Right hindlimb (tissue), 1 donor: ENCODE measurements at places on chromosomes 2 and 18.

GRCh38 chr2:219214786-219215185, 4.0 kb downstream of the ABCB6 start:
- DNase-seq = no peak

DNA sequence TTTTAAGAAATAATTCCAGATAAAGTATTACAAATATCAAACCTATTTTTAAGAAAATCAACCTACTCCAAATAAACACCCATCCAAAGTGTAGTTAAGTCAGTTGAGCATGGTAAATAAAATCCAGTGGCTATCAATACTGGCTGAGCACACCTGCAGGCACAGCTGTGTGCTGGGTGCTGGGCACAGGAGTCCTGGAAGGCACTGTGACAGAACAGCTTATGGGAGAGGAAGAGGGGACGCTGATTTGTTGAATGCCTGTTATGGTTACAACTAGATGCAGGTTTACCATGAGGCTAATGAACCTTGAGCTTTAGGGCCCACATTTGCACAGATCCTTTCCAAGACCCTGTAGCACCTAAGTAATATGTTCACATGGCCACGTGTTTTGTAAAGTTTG, 202.7 kb downstream of the MTX2 start:
- DNase-seq = no peak

GRCh38 chr2:230541934-230542380, 126.0 kb downstream of the SP100 start:
- no peak for DNase-seq

DNA sequence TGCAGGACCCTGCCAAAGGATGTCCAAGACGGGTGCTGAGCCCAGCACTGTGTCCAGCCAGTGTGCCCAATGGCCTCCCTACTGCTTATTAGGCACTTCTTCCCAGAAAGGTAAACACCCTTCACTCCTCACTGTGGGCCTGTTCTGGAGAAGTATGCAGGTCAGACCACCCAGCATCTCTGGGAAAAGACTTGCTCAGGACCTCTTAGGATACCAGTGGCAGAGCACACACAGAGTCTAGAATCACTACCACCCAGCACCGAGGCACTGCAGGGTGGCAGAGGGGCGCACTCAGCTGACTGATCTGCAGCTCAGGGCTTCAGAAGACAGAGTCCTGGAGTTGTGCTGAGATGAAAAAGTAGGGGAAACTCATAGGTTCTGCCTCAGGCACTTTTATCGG, 25.8 kb downstream of the XDH start:
- no peak for DNase-seq

GRCh38 chr2:167575276-167575675, 672.1 kb downstream of the STK39 start:
- DNase-seq = no peak

- DNase-seq = no peak
These were observed 9.1 kb upstream of the CKAP2L start for GRCh38 chr2:112773556-112773955.

DNA sequence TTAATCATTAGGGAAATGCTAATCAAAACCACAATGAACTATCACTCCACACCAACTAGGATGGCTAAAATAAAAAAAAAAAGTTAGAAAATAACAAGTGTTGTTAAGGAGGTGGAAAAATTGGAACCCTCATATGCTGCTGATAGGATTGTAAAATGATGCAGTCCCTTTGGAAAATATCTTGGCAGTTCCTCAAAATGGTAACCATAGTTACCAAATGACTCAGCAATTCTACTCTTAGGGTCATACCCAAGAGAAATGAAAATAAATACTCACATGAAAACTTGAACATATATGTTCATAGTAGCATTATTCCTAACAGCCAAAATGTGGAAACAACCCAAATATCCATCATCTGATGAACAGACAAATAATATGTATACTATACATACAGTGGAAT, 15.7 kb upstream of the ACVR2A start:
- no peak for DNase-seq

- DNase-seq = no peak
These were observed 28.2 kb downstream of the CYTIP start for GRCh38 chr2:157415591-157416101.

GRCh38 chr18:34911661-34912384, 129.4 kb upstream of the MAPRE2 start:
- DNase-seq = peak; percentile 52

GRCh38 chr2:238645095-238645494, 202.8 kb upstream of the TWIST2 start:
- DNase-seq = no peak

GRCh38 chr2:158965107-158965506, 3.3 kb upstream of the TANC1 start:
- DNase-seq = no peak

DNA sequence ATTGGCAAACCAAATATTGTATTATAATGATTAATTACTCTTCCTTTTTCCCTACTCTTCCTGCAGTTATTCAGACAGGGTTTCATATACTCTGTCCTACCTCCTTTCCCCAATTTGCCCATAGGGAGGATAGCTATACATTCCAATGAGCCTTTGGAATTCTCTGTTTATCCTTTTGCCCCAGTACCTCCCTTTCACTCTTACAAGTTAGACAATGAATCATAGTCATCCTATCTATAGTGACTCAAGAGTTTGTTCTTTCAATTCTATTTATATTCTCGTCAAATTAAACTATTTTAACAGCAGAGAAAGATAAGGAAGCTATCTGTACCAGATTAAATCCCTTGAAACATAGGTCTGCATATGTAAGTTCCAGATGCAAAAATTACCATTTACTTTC, 437.5 kb downstream of the NR4A2 start:
- no peak for DNase-seq

GRCh38 chr2:37569986-37570679, 101.3 kb downstream of the CDC42EP3 start:
- no peak for DNase-seq

DNA sequence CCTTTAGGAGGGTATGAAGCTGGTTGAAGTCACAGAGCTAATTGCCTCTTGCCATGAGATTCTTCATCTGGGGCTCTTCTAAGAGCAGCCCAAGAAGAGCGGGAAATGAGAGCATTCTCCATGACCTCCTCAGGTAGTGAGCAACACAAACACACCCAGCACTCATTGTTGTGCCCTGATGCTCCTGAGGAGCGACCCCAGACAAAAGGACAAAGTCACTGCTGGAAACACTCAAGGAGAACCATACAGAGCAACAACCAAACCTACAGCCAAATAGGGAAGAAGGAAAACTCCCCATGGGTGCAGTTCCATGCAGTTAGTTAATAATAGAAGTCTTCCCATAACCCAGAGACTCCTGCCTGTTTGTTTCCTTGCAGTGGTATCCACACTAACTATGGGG, 426.0 kb upstream of the CRIM1 start:
- DNase-seq = no peak

GRCh38 chr2:139631966-139632365, 851.8 kb upstream of the NXPH2 start:
- DNase-seq = no peak

DNA sequence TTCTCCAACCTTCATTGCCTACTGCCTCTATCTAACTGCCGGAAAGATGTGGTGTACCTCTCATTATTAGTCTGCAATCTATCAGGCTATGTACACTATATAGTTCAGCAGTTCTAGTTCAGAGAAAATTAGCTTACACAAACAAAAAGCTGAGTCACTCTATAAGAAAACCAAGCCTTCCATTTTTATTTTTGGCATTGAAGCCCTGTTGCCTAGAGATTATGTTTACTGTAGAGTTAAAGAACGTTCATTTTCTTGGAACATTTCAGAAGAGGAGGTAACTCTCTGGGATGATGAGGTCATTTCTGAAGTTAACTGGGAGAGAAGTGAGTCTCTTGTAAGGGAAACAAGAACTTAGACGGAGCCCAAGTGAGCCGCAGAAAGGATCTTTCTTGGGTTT, 133.5 kb downstream of the FAM124B start:
- no peak for DNase-seq

DNA sequence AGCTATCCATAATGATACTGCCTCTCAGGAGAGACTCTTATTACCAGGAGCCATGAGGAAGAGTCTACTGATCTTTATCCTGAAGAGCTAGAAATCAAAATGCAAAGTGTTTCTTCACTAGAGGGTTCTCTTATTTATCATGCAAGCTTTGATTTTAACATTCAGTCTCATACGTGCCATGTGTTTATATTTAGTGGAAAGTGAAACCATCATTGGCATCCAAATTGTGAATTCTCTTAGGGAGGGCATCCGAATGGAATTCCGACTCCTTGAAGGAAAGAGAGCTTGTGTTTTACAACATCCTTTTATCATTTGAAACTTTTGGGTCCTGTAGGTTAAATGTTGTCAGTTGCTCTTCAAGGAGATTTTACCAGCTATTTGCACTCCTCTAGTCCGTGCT, 170.4 kb upstream of the SESTD1 start:
- DNase-seq = no peak

- no peak for DNase-seq
These were observed 288.7 kb downstream of the AKAIN1 start for GRCh38 chr18:4908328-4908727.

DNA sequence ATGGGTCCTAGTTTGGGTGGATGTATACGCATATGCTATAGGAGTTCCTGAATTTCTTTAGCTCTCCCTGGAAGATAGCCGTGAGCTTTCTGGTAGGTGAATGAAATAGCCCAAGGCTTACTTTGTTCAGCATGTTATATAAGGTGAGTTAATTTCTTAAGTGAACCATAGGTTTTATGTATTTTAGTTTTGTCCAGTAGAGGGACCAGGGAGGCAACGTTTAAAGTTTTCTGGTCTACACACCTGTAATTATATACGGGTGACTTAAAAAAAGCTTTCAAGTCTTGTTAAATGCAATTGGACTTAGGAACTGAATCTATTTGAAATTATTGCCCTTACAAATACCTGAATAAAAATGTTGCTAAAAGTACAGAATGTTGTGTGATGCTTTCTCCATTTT, 402.5 kb upstream of the DDX18 start:
- DNase-seq = no peak

DNA sequence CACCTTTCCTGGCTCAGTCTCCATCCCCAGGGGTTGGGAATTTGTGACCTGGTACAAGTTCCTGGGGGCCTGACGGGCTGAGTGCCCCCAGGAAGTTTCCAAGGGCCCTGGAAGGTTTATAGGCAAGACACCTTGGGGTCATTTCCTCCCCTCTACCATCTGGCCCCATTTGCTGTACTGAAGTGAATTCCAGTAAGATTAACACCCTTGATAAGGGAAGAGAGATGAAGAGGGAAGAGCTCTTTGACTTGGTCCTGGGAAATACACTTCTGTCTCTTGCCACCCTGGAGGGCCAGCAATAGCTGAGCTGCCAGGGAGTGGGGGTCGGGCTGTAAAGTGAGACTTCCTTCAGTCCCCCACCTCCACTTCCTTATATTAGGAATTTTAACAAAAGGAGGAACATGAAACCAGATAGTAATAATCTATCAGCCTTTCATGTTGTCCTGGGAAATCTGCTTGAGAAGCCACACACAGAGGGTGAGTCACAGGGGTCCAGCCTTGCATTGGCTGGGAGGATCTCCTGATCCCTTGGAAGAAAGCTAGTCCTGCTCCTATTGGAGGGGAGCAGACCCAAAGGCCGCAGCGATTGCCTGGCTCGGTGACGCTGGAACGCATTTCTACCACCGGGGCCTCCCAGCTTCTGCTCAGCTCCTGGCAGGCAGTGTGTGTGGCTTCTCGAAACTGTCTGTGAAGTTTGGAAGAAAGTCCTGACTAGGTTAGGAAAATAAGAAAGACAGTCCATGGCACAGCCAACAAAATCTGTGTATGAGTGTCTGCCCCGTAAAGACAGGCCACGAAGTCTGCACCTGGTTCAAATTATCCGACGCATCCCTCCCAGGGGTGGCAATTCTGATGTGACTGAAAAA, 87.3 kb downstream of the ACAA2 start:
- DNase-seq = peak; percentile 92

- peak; percentile 60 for DNase-seq
These were observed 31.7 kb downstream of the ACMSD start for GRCh38 chr2:134869946-134870736.

GRCh38 chr18:75165926-75166325, 43.0 kb downstream of the PTGR3 start:
- DNase-seq = no peak
